ELF-1 (cell line): ENCODE measurements at places on chromosomes 5 and 9.

- DNase-seq: no peak
These were observed 84.6 kb upstream of the FSTL4 start for GRCh38 chr5:133696782-133697507.

GRCh38 chr9:16469184-16469583 lies 401.3 kb downstream of the BNC2 start:
- DNase-seq: no peak

DNA sequence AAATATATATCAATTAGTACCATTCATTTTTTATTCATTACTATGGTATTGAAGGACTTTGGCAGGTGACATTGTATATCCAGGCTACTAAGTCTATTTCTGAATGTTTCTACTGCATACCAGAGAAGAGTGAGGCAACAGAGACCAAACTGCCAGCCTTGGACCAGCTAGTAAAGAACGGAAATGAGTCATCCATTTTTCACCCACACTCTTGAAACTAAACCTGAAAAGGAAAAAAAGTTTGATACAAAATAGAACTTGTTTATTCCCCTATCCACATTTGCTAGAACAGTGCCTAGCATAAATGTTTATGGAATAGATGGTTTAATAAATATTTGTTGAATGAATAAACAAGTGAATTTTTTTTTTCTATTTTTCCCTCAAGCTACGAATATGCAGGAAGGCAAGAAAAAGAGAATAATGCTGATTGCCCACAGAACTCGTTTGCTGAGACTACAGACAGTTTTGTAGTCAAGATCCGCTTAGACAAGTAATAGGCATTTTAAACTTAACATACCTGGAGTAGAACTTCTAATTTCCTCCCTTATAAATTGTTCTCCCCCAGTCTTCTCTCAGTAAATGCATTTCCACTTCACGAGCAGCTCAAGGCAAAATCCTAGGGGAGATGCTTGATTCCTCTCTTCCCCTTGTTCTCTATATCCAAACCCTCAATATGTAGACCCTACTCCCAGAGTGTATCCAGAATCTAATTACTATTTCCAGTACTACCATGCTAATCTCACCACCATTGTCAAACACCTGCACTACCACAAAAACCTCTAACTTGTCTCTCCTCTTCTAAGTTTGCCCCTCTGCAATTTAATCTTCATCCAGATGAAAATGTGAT lies 146.2 kb upstream of the RASA1 start:
- DNase-seq: no peak

DNA sequence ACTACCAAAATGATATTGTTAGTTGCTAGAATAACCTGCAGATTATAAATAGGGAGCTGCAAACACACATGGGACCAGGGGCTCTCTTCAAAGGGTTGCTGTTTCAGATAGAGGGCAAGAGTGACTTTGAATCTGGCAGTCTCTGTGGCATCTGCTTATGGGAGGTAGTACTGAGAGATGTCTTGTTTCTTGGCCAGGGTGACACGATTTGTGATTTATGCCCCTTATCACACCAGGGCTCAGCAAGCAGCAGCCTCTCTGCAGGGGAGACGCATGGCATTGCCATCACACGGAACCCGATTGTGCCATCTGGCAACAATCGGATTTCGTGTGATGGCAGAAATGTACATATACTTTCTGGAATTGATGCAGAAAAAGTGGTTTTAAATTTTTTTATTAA lies 615.6 kb downstream of the ZNF608 start:
- DNase-seq: no peak

- DNase-seq: peak; percentile 34
These were observed 937 bp downstream of the TMOD1 start for GRCh38 chr9:97502222-97502983.

DNA sequence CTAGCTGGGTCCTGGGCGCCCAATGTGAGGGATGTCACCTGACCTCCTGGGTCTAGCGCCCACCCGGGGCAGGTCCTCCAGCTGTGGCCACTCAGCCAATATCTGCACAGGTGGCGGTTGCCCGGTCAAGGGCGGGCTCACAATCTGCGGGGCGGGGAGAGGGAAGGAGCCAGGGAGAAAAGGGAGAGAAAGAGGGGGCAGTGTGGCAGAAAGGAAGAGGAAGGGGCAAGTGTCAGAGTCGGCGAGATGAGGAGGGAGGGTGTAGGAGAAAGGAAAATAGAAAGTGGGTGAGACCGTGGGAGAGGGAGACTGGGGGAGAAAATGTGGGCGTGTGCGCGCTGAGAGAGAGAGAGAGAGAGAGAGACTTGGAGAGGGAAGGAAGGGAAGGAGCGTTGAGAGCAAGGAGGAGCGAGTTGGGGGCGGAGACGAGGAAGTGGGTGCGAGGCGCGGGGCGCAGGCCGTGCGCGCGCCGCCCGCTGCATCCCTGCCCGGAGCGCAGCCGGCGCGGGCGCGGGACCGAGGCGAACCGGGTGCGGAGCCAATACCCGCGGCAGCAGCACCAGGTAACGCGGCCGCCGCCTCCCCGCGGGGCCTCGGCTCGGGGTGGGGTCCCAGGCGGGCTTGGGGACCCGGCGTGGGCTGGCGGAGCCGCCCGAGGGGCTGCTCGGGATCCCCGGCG lies at the start of gene HRH2:
Gene HRH2 (plus strand): TSS at position 479 of the 679 bp plus-strand sequence. CDS start 25,163 bp downstream, outside the sequence.
- peak; percentile 28 for DNase-seq

DNA sequence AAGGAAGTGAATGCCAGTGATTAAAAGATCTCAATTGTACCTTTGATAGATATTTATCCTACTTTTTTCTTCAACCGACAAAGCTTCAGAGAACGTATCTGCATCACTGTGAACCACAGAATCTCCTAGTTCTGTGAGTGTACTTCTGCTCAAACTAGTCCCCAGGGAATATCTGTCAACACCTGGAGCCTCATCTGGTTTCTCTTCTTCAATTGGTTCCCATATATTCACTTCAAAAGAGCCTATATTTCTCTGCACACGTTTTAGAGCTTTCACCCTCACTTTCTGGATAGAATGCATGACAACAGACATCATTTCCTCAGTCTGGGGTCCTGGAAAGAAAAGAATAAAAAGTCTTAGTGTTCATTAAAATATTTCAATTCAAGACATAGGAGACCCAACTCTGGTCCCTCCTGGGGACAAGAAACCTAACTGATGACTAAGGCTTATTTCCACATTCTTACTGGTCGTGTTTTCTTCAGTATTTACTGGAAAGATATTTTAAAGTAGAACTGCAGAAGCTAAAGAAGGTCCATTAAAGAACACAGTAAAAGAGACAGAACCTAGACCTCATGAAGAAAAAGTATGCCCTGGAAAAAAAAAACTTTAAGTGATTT lies 64.3 kb downstream of the CPLANE1 start:
- no peak for DNase-seq

- DNase-seq: peak; percentile 75
These were observed 109.1 kb downstream of the ALDH1A1 start for GRCh38 chr9:72843520-72844439.

DNA sequence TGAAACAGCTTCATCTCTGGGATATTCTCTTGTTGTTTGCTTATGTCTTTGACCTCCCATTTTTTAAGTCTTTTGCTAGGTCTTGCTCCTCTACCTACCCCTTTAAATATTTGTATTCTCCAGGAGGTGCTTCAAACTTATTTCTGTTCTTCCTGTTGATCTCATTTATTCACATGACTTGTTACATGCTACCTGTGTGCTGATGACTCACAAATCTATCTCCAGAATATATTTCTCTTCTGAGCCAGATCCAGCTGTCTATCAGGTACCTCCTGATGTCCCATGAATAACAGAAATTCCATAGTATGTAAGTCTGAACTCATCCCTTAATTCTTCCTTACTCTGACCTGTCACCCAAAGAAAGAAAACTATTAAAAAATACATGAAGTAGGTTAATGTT lies 11.0 kb downstream of the NIPBL start:
- no peak for DNase-seq
